ENCODE measurements at places on chromosomes 5 and 9. TPM values are rescaled to one million over a fixed set of nuclear protein-coding genes. Genes with fewer than 3 reads are reported as not detected.

- no peaks in the 10 kb centered on the region for H3K4me1 ChIP-seq
- H3K27me3 ChIP-seq = peaks cover 15% of the 10 kb centered on the region
- H3K4me3 ChIP-seq = no peak overlapping the region
- DNase-seq = no peak
- no peaks in the 10 kb centered on the region for H3K36me3 ChIP-seq
- H3K27ac ChIP-seq = no peak overlapping the region
Measured at GRCh38 chr5:42621242-42621641, 135.4 kb upstream of the CCDC152 start.

DNA sequence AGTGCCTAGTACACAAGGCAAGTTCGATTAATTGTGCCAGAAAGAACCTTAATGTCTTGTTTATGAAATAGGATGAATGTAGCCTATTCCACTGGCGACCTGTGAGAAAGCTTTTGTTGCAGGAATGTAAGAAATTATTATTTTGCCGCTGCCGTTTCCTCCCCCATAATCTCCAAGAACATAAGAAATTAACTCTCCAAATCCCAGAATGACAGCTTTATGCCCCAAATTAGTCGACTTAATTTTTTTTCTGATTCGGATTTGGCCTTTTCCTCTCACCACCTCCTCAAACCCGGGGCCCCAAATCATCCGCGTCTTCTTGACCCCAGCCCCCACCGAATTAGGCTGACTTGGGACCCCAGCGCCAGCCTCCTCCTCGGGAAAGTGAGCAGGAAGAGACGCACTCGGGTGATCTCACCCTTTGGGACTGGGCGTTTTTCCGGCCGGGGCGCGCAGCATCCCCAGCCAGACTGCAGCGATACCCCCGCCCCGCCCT is 682 bp upstream of the SPTAN1 start:
- peak overlapping the region; percentile 48 for H3K27ac ChIP-seq
- DNase-seq = no peak
- H3K4me1 ChIP-seq = peaks cover 35% of the 10 kb centered on the region
- no peaks in the 10 kb centered on the region for H3K36me3 ChIP-seq
- H3K4me3 ChIP-seq = peak overlapping the region; percentile 93

- no peak overlapping the region for H3K27ac ChIP-seq
- no peaks in the 10 kb centered on the region for H3K27me3 ChIP-seq
Measured at GRCh38 chr9:6552033-6552432, 93.5 kb downstream of the GLDC start.

DNA sequence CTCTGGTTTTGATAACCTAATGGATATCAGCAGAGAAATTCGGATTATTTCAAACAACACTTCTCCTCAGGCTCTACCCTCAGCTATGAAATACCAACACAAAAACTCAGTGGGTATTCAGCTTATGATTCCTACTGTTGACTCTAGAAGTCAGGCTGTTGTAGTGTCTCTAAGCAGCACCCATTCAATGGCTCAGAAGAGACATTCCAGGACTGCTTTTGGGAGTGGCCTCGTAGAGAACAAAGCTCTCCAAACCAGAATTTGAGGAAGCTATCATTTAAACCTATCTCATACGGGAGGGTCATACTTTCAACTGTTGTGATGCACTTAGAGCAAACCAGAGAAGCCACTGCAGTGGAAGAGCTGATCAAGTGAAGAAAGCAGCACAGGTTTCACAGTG is 34.1 kb downstream of the ETF1 start:
- no peak overlapping the region for H3K27ac ChIP-seq
- no peak overlapping the region for H3K4me3 ChIP-seq
- H3K27me3 ChIP-seq = no peaks in the 10 kb centered on the region
- no peak for DNase-seq
- peaks cover 56% of the 10 kb centered on the region for H3K36me3 ChIP-seq
- no peaks in the 10 kb centered on the region for H3K4me1 ChIP-seq

GRCh38 chr5:6158974-6159831 is 219.1 kb downstream of the MED10 start:
- H3K27ac ChIP-seq = no peak overlapping the region
- peaks cover 7% of the 10 kb centered on the region for H3K27me3 ChIP-seq
- no peaks in the 10 kb centered on the region for H3K4me1 ChIP-seq

Gene FABP6
- total RNA-seq = 8.5 TPM

Gene LCN15
- 0.76 TPM for total RNA-seq

Gene ARID3C
- 0.42 TPM for total RNA-seq

Gene PDZD2
- 0.37 TPM for total RNA-seq

Measured in HCT116 (cell line).